Activated naive CD4-positive, alpha-beta T cell treated with anti-CD3 and anti-CD28 coated beads, Interleukin-2, amount 50 U/mL, for 72 hours (primary cell): ENCODE measurements at places on chromosomes 4 and X. TPM values are rescaled to one million over a fixed set of nuclear protein-coding genes. Genes with fewer than 3 reads are reported as not detected.

GRCh38 chr4:175986-176385 lies 51.7 kb downstream of the ZNF718 start:
- DNase-seq = no peak

DNA sequence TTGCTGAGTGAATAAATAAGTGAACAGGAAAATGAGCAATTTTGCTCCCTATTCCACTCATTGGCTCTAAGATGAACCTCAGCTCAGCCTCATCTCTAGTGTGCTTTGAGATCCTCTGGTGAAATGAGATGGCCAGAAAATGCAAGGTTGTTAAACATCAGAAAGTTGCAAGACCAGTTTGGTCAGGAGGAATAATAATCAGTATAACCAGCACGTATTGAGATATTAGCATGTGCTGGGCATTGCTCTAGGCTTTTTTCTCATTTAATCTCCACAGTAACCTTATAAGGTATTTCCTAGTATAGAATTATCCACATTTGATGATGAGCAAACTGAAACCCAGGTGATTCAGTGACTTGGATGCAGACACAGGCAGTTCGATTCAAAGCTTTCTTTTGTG lies 110.5 kb upstream of the PAK3 start:
- DNase-seq = no peak

Gene NDUFA1
- total RNA-seq = 111 TPM

Gene CXCL6
- total RNA-seq = not detected

Gene UGT2B17
- not detected for total RNA-seq

DNA sequence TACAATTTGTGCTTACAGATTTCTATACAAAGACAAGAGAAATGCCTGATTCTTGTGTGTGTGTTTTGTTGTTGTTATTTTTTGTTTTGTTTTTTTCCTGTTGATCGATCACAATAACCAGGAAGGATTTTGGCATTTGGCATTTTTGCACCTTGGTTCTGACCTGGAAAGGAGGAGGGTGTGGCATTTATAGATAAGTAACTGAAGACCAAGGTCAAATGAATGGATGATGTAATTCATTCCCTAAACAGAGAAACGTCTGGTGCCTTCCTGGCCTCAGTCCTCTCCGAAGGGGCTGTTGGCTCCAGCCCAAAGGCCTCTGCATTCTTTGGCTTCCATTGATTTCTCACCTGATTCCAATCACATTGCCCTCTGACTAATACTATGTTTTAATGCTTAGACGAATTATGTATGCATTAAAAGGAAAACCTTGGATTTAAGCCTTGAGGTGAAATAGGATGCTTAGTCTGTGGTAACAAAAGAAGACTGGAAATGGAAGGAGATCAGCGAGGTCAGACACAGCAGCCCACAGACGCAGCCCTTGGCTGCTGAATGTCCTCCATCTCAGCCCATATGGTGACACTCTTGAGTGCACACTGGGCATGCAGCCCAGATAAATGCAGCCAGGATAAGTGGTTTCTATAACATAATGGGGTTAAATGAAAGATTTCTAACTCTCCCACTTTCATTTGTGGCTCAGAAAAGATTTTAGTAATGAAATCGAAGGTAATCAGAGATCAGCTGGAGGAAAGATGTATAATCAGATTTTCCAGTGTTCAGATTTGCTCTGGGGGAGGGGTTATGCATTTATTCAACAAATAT lies 60.5 kb upstream of the TRIM2 start:
- no peak for DNase-seq
